G401 (cell line): ENCODE measurements at places on chromosomes 12 and 14. TPM values are rescaled to one million over a fixed set of nuclear protein-coding genes. Genes with fewer than 3 reads are reported as not detected.
A peak's percentile ranks its signal among the peaks of the same experiment; 100 is the strongest.

DNA sequence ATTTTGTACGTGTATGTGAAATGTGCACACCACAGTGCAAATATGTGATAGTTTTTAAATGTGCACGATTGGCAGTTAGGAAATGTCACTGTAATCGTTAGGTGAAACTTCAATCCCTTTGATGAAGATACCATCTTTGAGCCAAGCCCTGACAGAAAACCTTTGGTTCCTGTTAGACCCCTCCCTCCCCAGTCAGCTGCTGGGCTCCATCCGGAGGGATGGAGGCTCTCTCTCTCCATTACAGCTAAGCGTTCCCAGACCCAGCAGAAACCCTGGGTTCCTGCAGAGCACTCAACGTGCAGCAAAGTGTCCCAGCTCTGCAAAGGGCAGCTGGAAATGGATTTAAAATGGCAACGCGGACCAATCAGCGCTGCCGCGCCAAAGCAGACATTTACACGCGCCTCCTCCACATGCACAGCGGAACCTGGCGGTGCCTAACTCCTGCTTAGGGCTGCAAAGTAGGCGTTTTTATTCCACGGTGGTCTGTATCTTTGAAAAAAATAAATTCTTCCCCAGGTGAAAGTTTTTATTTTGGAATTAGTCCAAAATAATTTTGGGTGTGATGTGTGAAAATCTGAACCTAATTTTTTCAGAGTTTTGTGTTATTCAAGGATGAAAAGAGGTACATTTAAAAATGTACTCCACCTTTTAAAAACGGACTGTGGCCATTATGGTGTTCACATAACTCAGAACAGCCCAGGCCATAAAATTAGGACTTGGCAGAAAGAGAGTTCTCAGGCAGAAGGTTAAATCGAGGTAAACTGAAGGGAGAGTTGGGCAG is 1.4 kb upstream of the HMGA2 start:
- DNase-seq = peak; percentile 68

DNA sequence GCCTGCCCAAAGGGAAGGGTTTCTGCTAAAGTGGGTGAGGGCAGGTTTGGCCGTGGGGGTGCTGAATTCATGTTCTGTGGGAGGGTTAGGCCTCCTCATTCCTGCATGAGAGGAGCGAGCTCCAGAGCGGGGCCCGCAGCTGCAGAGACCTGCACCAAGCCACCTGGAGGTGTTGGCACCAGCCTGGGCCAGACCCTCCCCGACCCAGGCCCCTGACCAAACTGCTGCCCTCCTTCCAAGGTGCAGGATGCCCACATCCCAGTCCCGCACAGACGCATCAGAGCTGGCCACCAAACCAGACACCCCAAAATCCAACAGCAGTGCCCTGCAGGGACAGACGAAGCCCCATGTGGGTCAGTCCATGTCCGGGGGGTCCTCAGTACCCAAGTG is 10.6 kb downstream of the ADSS1 start:
- DNase-seq = no peak

- DNase-seq = no peak
These were observed 9.1 kb upstream of the DDX47 start for GRCh38 chr12:12804011-12804410.

- DNase-seq = no peak
These were observed 469.8 kb downstream of the FOXG1 start for GRCh38 chr14:29236401-29236800.

DNA sequence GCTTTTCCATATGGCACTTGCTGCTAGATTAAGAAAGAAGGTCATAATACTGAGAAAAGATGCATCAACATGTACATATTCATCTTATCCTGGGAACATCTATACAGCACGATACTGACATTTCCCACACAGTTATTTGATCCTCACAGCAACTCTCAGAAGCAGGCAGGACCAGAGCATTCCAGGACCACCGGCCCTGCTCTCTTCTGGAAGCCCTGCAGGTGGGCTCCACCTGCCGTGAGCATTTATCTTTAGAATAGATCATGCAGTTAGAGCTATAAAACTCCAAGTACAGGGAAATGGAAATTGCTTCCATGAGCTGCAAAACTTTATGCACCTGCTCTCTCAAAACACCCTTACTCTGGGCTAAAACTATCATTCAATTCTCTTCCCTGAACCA is 5.5 kb upstream of the BDKRB1 start:
- DNase-seq = no peak

DNA sequence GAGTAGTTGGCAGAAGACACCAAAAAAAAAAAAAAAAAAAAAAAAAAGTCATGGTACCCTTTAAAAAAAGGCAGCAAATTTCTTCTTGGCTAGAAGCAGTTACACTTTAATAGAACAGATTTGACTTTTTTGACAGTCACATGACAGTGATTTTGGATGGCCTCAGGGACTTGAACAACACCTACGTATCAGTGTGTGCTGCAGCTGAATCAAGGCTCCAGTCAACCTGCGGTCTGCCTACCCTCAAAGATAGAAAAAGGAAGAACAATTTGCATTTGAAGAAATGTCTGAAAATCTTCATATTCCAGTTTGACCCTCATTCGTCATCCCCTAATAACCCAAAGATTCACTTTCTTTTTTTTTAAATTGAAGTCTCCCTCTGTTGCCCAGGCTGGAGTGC is 53.9 kb downstream of the MDM2 start:
- DNase-seq = no peak

GRCh38 chr14:73816393-73816816 is 35.2 kb upstream of the PTGR2 start:
- DNase-seq = no peak

DNA sequence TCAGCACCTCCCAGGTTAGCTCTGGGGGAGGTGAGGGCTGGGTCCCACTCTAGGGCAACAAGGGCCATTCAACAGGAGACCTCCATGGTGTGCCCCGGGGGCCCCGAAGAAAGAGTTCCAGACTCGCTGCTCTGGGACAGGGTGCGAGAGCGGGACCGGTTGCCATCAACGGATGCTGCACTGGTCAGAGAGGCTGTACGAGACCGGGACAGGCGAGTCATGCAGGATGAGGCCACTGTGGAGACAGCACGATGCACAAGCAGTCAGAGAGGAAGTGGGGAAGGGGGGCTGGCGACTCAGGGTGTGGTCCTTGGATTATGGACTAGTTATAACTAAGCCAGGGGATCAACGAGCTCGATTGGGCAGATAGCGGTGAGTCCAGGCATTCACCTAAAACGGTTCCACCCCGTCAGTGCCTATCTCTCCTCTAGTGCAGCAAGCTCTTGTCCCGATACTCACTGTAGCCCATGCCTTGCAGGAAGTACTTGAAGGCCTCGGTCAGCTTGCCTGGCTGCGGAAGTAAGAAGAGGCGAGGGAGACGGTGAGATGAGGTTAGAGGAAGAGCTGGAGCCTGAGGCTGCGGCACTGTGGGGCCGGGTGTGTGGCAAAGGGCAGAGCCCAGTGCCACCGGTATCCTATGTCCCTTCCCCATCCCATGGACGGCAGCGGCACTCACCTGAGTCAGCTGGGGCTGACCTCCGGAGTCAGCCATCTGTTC is 7.2 kb downstream of the NDRG2 start:
- no peak for DNase-seq

GRCh38 chr14:62409169-62409568 is 636.1 kb downstream of the KCNH5 start:
- no peak for DNase-seq

DNA sequence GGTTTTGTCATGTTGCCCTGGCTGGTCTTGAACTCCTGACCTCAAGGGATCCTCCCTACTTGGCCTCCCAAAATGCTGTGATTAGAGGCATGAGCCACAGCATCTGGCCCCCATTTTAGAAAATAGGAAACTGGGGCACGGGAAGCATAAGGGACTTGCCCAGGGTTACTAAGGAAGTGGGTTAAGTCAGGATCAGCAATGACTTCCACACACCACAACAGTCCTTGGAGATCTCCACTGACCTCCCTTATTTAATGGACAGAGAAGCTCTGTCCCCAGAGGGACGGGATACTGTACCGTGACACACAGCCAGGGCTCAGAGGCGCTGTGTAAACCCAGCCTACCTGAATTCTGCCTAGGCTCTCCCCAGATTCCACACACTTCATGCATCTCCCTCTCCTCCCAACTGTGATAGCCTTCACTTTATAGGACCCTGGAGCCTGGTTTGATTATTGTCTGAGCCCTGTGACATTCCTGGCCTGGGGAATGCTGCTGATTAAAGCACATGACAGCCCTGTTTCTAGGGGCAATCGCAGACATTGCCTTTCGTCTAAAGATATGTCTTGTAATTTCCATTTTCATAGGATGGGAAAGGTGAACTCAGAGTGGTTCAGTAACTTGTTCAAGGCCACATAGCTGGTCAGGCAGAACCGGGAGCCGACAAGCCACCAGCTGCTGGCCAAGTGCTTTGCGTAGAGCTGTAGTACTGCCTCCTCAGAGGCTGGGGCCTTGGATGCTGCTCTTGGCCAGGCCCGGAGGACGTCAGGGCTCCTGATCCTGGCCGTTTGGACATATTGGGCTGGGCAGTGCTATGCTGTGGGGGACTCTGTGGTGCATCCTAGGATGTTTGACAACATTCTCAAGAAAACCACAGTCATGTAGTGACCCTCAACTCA is 20.8 kb downstream of the SERPINA1 start:
- no peak for DNase-seq

- DNase-seq = no peak
These were observed 14.6 kb upstream of the DDHD1 start for GRCh38 chr14:53167602-53168328.

DNA sequence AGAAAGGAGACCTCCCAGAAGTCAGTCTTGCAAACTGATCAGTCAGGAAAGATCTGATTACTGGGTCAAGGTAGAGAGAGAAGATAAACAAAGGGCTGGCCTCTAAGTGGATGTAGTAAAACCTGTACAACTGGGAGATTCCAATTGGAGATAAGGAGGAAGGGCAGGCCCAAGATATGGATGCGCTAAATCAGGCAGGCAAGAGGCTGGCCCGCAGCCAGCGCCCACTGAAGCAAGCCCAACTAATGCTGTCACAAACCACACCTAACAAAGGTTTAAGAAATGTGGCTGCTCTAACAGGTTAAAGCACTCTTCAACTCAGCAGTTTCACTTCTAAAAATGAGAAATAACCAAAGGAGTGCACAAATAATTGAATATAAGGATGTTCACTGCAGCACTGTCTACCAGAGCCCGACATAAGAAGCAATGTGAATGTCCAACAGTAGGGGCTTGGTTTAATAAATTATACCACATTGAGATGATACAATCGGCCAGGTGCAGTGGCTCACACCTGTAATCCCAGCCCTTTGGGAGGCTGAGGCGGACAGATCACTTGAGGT is 4.7 kb downstream of the GLTP start:
- no peak for DNase-seq

- DNase-seq = no peak
These were observed 1.7 kb downstream of the MMP17 start for GRCh38 chr12:131829791-131830334.

DNA sequence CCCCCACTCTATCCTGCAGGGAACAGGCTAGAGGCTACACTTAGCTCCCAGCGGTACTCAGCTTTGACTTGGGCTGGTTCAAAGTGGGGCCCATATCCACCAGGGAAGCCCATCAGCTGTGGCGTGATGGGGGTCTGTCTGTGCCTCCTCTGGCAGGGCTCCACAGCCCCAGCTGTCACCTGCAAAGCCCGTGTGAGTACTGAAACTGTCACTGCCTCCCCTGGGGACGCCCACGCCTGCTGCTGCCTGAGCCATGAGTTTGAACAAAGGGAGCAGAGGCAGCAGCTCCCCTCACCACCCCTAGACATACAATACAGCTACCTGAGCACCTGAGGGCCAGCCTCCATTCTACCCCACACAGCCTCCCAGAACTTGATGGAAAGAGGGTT is 5.0 kb downstream of the REM2 start:
- DNase-seq = no peak

DNA sequence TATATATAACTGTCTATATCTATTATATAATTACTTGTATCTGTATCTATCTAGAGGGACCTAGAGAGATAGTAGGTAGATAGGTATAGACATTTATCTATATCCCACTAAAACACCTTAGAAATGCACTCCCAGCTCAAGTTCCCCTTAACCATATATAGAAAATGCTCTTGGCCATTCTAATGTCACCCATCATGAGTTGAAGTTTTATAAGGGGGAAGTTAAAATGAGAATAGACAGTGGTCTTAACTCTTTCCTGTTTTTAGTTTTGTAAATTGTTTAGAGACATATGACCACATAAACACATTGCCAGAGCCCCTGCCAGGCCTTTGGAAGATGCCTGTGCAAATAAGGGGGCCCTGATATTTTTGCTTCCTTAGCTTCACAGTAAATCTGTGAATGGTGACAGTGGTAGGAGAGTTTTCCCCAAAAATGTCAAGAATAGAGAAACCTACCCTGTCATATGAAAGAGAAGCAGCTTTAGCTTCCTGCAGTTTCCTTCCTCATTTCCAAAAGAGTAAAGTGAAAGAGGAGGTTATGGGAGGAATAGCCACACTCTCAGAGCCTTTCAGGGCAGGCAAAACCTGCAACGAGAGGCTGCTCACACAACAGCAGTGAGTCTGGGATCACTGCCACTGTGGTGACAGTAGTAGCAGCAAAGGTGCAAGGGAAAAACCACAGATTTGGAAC is 45.5 kb downstream of the MGST1 start:
- DNase-seq = no peak

- peak; percentile 97 for DNase-seq
These were observed 73.4 kb downstream of the PPM1H start for GRCh38 chr12:62861586-62861985.

DNA sequence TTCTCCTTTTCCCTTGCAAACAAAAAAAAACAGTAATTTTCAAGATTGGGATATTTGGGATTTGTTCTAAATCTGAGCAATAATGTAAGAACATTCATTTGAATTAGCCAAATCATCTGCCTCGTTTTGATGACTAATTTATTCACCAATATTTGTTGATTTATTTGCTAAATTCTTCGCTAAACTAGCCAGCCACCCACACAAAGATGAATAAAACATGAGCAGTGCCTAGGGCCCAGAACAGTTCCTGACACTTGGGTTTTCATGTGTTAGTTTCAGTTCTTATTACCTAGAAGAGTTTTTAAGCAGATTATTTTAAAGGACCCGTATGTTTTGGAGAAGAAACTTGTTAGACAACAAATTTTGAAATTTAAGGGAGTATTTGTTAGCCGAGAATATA is 1.4 kb downstream of the ETNK1 start:
- no peak for DNase-seq

DNA sequence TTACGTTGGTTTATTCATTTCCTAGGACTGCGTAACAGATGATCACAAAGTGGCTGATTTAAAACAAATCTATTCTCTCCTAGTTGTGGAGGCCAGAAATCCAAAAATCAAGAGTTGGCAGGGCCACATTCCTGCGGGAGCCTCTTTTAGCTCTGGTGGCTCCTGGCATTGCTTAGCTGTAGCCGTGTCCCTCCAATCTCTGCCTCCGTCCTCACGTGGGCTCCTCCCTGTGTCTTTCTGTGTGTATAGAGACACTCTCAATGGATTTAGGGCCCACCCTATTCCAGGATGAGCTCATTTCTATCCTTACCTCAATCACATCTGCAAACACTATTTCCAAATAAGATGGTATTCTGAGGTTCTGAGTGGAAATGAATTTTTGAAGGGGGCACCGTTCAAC is 42.5 kb downstream of the KCTD10 start:
- DNase-seq = no peak

The NEUROD4 gene
- not detected in 2 replicates for total RNA-seq

The STAC3 gene
- total RNA-seq = 0.14 TPM in 1 of 2 replicates, not detected in the other

The BEST3 gene
- 0.61 TPM in 1 of 2 replicates, not detected in the other for total RNA-seq

The C12orf50 gene
- not detected in 2 replicates for total RNA-seq

The KRT71 gene
- total RNA-seq = not detected in 2 replicates

The SDR9C7 gene
- total RNA-seq = not detected in 2 replicates

The TBX3 gene
- not detected in 2 replicates for total RNA-seq
